ENCODE measurements at places on chromosomes 12 and 14.

- no peak for DNase-seq
Measured at GRCh38 chr12:18352312-18352711, 91.0 kb downstream of the PIK3C2G start.

DNA sequence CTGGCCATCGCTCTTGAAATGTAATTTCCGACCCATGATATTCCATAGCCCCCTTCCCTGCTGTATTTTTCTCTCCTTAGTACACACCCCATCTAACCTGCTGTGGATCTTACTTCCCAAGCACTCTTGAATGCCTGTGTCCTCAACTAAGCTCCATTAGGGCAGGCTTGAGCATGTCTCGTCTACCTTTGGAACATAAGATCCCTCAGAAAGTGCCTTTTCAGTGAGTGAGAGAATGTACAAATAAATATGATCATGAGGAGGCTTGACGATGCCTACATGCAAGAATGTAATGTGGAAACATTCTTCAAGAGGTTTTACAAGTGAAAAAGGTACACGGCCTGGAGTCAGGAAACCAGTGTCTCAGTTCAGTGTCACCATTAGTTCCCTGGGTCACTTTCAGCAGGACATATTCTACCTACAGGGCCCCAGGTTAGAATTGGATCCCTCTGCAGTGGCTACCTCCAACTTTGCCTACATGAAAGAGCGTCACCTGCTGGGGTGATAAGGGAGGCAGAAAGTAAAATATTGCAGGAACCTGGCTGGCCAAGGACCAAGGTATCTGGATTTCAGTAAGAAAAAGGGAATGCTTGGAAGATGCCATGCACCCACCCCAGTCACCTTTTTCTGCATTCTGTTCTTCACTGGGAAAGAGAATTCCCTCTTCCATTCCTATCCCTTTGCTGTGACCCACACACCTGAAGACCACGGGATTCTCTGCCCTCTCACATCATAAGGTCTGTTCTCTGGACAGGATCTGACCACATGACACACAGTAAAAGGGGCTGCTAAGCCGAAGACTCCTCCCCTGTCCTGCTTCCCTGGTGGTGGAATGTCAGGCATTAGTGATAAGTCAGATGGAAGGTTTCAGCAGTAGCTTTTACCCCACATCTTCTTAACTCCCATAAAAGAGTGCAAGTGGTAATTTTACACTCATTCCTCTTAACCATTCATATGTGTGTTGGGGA, 24.6 kb upstream of the SERPINA1 start:
- no peak for DNase-seq

GRCh38 chr14:89451229-89451628, 34.2 kb upstream of the FOXN3 start:
- no peak for DNase-seq

DNA sequence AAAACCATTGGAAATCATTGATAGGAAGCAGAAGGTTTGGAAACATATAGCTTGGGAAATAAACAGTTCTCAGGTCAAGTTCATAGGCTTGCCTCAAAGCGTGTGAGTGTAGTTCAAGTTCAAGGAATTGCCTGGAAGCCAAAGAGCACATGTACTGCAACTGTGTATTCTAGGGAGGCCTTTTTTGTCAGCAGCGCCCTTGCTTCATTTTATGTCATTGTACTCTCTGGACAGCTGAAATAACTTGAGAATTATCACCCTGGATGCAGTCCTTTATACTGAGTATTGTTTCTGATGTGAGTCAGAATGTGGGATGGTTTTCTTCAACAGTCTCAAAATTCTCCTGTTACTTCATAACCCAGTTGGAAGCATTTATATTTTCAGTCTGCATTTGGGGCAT, 16.0 kb upstream of the EVL start:
- DNase-seq: no peak

- DNase-seq: peak; percentile 22
Measured at GRCh38 chr12:126663304-126664094, 1598.3 kb downstream of the AACS start.

GRCh38 chr12:106941481-106942156, 14.1 kb upstream of the TMEM263 start:
- no peak for DNase-seq

GRCh38 chr12:120093592-120094355, 22.8 kb downstream of the RAB35 start:
- peak; percentile 79 for DNase-seq

DNA sequence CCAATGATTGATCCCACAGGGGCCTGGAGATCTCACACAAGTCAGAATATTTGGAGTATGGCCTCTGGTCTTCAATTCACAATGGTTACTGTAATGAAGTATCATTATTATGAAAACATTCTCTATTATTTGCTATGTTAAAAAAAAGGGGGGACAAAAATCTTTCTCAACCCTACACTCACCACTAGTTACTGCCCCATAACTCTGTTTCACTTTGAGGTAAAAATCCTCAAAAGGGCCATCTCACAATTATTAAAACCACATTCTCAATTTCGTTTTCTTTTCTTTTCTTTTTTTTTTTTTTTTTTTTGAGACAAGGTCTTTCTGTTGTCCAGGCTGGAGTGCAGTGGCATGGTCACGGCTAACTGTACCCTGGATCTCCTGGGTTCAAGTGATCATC, 59.6 kb upstream of the KCNC2 start:
- no peak for DNase-seq

GRCh38 chr14:78316052-78316451, 145.9 kb downstream of the NRXN3 start:
- no peak for DNase-seq

- DNase-seq: no peak
Measured at GRCh38 chr12:110940933-110941332, 20.6 kb upstream of the MYL2 start.

DNA sequence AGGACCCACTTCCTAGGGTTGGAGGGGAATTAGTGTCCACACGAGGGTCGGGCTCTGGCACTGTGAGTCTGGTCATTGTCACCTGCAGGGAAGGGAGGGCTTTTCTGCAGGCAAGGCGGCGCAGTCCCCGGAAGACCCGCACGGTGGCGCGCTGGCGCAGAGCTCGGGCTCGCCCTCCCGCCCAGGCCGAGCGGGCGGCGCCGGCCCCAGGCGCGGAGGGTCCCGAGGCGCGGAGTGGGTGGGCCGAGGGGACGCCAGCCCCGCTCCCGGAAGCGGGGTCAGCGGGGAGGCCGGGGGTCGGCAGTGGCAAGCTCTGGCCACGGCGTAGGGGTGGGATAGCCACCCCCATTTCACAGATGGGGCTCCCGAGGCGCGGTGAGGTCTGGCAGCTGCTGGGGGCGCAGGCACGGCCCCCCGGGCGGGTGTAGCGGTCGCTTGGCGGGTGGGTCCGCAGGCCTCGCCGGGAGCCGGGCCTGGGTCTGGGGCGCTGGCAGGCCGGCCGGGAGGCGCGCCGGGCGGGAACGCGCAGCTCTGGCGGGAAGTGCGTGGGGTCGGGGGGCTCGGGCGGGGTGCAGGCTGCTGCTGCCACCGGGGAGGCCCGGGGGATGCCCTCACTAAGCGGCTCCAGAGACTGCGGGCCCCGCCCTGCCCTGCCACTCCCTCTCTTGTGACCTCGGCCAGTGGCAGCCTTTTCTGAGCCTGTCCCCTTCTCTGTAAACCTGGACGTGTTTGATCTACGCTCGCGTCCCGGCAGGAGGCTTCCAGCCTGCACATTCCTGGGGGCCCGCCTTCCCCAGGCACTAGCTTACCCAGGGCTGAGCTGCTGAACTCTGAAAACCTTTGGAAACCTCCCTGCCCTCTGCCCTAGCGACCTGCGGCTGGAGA, 46.1 kb downstream of the CYP46A1 start:
- peak; percentile 92 for DNase-seq

DNA sequence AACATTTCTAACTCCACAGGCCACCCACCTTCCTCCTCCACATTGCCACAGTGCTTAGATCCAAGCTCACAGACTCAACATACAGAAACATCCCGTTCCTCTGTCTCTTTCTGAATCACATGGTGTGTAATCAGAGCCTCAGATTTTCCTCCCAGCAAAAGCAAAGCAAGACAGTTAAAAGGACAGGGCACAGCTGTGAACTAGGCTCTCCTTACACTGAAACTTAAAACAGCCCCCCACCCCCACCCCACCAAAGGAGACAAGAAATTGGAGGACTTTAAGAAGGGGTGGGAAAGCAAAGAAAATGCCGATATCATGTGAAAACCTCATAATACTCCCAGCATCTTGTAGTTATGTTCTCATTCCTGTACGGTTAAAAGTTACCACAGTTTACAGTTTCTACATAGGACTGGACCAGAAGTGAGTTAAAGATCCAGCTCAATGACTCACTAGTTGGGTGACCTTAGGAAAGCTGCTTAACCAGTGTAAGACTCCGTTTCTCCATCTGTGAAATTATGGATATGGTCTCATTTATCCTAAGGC, 4.8 kb downstream of the YBX3 start:
- DNase-seq: peak; percentile 21

DNA sequence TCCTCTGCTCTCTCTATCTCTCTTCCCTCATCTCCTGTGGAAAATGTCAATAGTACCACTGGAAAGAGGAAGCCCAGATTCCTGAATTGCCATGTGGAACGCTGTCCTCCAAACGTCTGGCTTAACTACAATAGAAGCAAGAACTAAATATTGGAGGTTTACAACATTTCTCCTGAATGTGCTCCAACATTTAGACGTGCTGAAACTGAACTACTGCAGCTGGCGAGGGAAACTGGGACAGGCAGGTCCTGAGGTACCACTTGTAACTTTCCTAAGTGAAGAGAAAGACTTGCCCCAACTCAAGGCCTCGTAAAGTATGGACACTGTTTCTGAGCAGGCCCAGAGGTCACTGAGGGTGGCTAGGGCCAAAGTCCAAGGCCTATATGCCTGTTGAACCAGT, 187.7 kb downstream of the NTF3 start:
- DNase-seq: no peak

DNA sequence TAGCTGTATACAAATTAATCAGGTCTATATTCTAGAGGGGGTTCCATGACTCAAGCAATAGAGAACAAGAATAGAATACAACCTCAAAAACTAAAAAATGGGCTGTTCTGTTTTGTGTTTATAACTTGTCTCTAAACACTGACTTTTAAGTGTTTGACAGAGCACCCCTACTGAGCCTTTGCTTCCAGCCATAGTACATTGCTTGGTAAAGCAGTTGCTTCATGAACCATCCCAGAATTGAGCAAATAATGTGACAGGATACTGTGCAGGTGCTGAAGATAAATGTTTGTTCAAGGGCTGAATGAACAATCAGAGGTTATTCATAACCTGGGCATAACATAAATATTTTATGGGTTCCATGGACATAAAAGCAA, 11.5 kb downstream of the SPTSSA start:
- no peak for DNase-seq

- no peak for DNase-seq
Measured at GRCh38 chr12:81229759-81230158, 151.9 kb downstream of the ACSS3 start.

DNA sequence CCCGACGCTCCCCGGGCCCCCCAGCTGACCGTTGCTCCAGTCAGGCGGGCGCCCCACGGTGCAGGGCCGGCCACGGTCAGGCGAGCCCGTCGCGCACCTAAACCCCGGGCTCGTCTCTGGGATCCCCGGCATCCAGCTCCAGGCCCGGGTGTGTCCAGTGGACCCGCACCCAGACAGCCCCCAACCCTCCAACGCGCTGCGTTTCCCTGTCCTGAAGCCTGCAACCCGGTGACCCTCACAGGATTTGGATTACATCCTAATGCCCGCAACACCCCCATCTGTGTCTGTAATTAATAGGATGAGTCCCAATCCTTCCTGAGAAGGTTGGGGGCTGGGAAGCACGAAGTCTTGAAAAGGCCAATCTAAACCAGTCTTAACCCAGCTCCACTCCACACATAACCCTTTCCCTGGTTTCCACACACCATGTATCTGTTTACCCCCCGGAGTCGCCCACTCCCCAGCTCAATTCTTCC, 10.4 kb downstream of the CPNE6 start:
- peak; percentile 57 for DNase-seq

- no peak for DNase-seq
Measured at GRCh38 chr14:38129192-38129591, 78.5 kb upstream of the SSTR1 start.

DNA sequence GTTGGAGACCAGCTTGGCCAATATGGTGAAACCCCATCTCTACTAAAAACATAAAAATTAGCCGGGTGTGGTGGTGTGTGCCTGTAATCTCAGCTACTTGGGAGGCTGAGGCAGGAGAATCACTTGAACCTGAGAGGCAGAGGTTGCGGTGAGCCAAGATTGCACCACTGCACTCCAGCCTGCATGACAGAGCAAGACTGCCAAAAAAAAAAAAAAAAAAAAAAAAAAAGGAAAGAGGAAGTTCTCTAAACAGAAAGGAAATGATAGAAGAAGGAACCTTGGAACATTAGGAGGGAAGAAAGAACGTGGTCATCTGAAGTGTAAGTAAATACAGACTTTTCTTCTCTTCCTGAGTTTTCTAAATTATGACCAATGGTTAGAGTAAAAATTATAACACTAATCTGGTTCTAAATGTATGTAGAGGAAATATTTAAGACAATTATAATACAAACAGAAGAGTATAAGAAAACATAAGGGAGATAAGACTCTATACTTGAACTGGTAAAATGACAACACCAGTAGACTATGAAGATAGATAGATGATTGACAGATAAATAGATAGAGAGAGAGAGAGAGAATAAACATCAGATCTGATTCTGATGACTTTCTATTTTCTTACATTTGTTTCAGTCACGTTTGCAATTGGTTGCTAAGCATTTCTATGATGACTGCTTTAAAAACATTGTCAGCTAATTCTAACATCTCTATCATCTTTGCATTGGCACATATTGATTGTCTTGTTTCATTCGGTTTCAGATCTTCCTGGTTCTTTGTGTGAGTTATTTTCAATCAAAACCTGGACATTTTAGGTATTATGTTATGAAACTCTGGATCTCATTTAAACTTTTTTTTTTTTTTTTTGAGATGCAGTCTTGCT, 12.9 kb upstream of the CORO1C start:
- DNase-seq: no peak

DNA sequence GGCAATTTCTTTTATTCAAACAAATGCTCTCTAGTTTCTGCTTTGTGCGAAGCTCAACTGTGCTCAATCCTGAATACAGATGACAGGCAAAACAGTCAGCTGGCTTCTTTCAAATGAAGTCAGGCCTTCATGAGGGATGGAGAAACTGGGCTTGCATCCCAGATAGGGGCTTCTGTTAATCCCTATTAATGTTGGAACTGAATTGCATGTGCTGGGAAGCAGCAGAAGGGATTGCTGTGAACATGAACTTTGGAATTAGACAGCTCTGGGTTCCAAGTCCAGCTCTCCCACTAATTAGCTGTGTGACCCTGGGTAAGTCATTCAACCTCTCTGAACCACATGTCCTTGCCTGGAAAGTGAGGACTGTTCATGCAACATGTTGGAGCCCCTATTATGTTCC, 21.1 kb upstream of the CORO1C start:
- DNase-seq: peak; percentile 54

DNA sequence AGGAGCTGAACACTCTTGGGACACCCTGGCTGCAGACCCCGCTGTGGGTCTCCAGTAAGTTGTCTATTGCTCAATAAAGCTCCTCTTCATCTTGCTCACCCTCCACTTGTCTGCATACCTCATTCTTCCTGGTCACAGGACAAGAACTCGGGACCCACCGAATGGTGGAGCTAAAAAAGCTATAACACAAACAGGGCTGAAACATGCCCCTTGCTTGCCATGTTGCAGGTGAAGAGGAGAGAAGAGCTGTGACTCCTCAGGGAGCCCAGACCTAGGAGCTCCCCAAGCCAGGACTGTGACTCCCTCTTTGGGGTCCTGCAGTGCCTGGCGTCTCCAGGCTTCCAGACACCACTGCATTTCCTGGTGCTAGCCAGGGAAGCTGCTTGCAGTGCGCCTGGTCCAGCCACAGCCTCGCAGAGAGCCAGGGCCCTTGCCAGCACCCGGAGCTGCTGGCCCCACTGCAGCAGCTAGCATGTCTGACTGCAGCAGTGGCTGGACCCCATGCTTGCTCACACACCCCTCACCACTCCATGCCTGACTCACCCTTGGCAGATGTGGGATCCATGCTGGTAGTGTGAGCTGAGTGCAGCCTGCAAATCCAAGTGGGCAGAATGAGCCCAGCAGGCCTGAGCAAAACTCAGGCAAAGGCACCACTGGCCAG, 37.1 kb upstream of the OR5AU1 start:
- DNase-seq: no peak

Measured in eye (tissue), 1 donor.